CD4-positive, alpha-beta T cell (primary cell): ENCODE measurements at places on chromosomes 1 and 21. TPM values are rescaled to one million over a fixed set of nuclear protein-coding genes. Genes with fewer than 3 reads are reported as not detected.

Gene TRABD2B
- total RNA-seq = not detected

Gene COL6A1
- total RNA-seq = 8.0 TPM

Gene ATP1A2
- not detected for total RNA-seq

Gene DMRTA2
- not detected for total RNA-seq

Gene PTGER3
- not detected for total RNA-seq

Gene C8A
- total RNA-seq = not detected

Gene SLAMF6
- 6.3 TPM for total RNA-seq

Gene RHCE
- 0.25 TPM for total RNA-seq
